ENCODE measurements at places on chromosomes 3 and 15.

- no peak for DNase-seq
These were observed 94.1 kb upstream of the CHL1 start for GRCh38 chr3:102484-102883.

GRCh38 chr15:95281470-95281869 lies 1049.0 kb upstream of the NR2F2 start:
- no peak for DNase-seq

- no peak for DNase-seq
These were observed 7.8 kb downstream of the MAP2K1 start for GRCh38 chr15:66394472-66394871.

DNA sequence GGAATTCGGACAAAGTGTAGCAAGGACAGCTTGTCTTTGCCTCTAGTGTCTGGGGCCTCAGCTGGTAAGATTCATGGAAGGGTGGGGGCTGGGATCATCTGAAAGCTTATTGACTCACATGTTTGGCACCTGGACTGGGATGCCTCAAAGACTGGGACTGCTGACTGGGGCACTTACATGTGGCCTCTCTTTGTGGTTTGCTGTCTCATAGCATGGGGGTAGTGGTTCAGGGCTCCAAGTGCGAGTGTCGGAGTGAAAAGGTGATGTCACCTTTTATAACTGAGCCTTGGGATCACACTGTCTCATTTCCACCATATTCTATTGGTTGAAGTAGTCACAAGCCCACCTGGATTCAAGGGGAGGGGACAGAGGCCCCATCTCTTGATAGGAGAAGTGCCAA lies 6.8 kb downstream of the MFSD1 start:
- DNase-seq: no peak

GRCh38 chr3:185753354-185753753 lies 71.5 kb downstream of the IGF2BP2 start:
- no peak for DNase-seq

GRCh38 chr3:131140891-131141290 lies 114.2 kb downstream of the NEK11 start:
- no peak for DNase-seq

GRCh38 chr15:100740138-100740537 lies 137.7 kb downstream of the ASB7 start:
- no peak for DNase-seq

DNA sequence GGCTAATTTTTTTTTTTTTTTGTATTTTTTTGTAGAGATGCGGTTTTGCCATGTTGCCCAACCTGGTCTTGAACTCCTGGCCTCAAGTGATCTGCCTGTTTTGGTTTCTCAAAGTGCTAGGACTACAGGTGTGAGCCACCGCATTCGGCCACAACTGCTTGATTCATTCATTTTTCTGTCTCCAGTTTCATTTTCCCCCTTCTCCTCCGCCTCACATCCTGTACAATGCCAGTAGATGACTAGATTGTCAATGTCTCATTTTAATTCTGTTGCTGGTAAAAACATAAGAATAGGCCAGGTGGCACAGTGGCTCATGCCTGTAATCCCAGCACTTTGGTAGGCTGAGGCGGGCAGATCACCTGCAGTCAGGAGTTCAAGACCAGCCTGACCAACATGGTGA lies 12.0 kb upstream of the ZNF592 start:
- DNase-seq: no peak

DNA sequence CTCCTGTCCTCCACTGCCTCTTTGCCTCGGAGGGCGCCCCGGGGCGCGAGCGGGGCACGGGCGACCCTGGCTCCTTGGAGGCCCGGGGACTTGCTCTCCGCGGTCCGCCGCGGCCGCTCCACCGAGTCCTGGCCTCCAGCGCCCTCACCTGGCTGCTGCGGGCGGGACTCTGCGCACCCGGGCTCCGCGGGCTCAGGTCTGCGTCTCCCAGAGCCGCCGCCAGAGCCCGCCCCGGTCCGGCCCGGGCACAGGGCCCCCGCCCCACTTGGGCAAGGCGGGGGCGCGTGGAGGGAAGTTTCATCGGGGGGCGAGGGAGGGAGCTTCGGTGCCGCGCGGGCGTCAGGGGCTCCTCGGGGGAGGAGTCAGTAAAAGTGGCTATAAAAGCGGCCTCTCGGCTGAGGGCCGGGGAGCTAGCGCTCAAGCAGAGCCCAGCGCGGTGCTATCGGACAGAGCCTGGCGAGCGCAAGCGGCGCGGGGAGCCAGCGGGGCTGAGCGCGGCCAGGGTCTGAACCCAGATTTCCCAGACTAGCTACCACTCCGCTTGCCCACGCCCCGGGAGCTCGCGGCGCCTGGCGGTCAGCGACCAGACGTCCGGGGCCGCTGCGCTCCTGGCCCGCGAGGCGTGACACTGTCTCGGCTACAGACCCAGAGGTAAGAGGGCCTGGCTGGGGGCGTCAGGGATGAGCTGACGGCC lies at the start of gene CEMIP:
Gene CEMIP (plus strand): TSS at position 407 of the 694 bp plus-strand sequence. CDS start 94,510 bp downstream, outside the sequence.
- DNase-seq: peak; percentile 78

- DNase-seq: no peak
These were observed 133.7 kb downstream of the FOXB1 start for GRCh38 chr15:60137711-60138396.

- no peak for DNase-seq
These were observed 29.7 kb downstream of the SOX2 start for GRCh38 chr3:181741417-181741816.

DNA sequence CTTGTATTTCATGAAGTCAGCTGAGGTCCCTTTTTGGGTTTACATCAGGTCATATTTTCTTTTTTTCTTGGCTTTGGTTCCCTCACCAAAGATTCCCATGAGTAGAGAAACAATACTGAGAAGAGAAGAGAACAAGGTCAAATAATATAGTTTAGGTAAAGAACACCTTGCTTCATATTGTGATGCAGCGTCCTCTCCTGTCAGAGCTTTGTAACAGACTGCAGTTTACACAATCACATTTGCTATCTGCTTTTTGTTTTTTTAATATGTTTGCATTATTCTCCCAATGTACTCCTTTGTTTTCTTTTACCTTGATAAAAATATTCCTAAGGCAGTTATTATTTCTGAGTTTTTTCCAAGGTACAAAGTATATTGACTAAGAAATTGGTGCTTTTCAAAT lies 283.2 kb downstream of the SHOX2 start:
- DNase-seq: no peak

- DNase-seq: no peak
These were observed 137.6 kb downstream of the IMPG2 start for GRCh38 chr3:101182734-101183133.

DNA sequence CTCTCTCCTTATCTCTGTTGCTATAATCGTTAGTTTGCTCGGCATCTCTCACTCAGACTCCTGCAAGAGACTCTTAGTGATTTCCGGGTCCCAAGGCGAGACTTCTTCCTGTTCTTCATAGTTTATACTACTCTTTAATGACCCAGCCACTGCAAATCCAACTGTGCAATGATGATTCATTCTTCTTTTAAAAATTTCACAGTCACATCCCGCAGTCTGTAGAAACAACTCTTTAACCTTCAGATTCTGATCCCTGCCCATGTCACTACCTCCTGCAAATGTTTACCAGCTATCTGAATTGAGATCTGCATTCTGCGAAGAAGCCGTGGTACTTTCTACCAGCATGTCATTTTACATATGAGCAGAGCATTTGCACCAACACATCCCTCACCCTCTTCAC lies 2.8 kb upstream of the VGLL3 start:
- no peak for DNase-seq

- peak; percentile 22 for DNase-seq
These were observed 9.1 kb upstream of the AVEN start for GRCh38 chr15:34047893-34048775.

- DNase-seq: no peak
These were observed 5.1 kb upstream of the MUC20 start for GRCh38 chr3:195715583-195716266.

DNA sequence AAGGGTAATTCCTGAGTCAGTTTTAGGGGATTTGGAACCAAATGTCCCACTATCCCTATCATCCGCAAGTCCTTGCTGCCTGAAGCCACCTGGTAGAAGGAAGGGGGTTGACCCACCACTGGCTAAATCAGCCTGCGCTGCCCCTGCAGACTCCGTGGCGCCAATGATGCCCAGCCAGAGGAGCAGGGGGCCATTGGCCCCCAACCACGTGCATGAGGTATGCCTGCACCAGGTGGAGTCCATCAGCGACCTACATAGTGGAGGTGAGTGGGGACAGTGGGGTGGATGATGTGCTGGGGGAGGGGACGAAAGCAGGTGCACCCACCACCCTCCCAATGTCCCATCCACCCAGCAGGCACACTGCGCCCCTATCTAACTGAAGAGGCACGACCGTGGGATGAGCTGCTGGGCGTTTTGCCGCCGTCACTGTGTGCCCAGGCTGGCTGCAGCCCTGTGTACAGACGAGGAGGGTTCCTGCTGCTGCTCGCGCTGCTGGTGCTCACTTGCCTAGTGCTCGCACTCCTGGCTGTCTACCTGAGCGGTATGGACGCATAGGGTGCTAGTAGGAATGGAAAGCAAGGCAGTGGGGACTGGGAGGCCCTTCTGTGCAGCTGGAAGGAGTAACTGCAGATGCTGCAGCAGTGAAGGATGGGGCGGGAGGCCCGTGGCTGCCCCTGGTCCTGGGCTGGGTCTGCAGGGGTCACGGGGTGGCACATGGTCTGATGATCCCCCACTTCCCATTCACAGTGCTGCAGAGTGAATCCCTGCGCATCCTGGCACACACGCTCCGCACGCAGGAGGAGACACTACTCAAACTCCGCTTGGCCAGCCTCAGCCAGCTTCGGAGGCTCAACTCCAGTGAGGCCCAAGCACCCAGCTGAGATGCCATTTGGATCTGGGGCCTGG lies 5.7 kb downstream of the IFRD2 start:
- DNase-seq: no peak

GRCh38 chr3:72270072-72270681 lies 485.2 kb upstream of the PROK2 start:
- DNase-seq: no peak

- DNase-seq: peak; percentile 41
These were observed 728 bp downstream of the CRTC3 start for GRCh38 chr15:90530250-90531051.

GRCh38 chr3:172467170-172467824 lies 19.0 kb upstream of the GHSR start:
- no peak for DNase-seq

DNA sequence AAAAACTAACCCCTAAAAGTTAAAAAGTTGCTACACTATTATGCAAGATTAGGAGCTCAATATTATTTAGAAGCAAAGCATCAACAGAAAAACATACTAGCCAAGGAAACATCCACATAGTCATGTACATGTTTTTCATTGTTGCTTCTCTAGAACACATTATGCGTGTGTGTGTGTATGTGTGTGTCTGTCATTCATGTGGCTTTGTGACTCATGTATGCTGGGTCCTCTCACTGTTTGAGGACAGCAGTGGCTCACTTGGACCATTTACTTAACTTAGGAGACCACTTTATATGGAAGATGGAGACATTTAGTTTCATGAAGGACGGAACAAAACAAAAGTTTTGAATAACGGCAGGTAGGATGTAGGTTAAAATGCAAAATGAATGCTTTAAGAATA lies 219.4 kb upstream of the THBS1 start:
- DNase-seq: no peak

- DNase-seq: no peak
These were observed 8.3 kb downstream of the LMCD1 start for GRCh38 chr3:8509961-8510360.

DNA sequence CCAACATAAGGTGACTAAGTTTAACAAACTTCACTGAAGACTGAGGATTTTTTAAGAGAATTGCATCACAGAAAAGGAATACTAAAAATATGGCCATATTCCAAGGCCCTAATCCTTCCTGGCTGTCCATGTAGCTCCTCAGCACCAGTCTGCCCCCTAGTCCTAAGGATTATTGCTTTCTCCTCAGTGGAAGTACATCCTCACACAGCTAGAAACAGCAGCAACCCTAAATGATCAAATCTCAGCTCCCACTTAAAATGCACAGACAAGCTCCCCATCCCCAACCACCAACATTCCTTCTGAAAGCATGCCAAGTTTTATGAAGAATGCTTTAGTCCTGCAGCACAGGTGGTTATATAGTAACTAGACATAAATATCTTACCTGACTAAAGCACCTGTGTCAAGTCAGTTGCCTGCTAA lies 14.7 kb downstream of the ST3GAL6 start:
- no peak for DNase-seq

DNA sequence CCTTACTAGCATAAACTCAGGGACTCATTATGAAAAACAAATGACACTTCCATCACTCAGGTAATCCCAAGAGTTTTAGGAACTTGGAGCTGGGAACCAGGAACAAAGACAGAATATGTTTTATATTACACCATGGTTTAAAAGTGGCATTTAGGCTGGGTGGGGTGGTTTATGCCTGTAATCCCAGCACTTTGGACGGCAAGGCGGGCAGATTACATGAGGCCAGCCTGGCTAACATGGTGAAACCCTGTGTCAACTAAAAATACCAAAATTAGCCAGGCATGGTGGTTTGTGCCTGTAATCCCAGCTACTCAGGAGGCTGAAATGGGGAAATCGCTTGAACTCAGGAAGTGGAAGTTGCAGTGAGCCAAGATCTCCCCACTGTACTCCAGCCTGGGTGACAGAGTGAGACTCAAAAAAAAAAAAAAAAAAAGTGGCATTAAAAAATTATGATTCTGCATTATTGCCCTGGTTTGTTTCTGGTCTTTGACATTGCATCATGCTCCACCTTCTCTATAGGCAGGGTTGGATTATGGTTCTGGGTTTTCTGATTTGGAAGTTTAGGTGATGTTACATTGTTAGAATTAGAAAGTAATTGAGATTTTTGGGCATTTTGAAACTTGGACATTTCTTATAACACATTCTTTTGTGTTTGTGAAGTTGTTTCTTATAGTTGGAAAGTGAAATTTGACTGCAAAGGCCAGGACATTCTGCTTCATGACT lies 19.0 kb downstream of the SQOR start:
- no peak for DNase-seq

DNA sequence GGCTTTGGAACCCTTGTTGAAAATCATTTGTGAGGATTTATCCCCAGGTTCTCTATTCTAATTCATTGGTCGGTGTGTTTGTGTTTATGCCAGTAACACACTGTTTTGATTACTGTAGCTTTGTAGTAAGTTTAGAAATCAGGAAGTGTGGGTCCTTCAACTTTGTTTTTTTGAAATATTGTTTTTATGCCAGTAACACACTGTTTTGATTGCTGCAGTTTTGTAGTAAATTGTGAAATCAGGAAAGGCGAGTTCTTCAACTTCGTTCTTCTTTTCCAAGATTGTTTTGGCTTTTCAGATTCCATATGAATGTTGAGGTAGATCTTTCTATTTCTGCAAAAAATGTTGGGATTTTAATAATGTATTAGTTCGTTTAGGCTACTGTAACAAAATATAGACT lies 314.6 kb downstream of the RPLP1 start:
- DNase-seq: no peak

DNA sequence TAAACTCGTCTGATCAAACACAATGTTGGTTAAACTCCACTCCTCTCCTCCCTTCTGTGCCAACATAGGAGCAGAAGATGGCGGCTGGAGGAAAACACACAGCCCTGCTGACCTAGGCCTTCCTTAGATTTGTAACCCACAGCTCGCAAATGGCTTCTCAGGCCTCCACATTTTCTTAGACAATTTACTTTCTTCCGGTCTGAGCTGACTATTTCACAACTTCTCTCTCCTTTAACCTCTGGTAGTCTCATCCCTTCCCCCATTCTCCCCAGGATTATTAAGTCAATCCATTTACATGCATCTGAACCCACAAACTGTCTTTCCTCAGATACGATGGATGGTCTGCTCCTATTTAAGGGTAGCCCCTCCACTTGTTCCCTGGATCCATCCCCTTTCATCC lies 25.7 kb upstream of the ULK4 start:
- DNase-seq: no peak

All from NCI-H524 (cell line).